Muscle of leg (tissue), 16 donors: ENCODE measurements at places on chromosomes 6 and 20. TPM values are rescaled to one million over a fixed set of nuclear protein-coding genes. Genes with fewer than 3 reads are reported as not detected.
A peak's percentile ranks its signal among the peaks of the same experiment; 100 is the strongest.

Gene PPIL1
- polyA plus RNA-seq: 35.5 TPM

DNA sequence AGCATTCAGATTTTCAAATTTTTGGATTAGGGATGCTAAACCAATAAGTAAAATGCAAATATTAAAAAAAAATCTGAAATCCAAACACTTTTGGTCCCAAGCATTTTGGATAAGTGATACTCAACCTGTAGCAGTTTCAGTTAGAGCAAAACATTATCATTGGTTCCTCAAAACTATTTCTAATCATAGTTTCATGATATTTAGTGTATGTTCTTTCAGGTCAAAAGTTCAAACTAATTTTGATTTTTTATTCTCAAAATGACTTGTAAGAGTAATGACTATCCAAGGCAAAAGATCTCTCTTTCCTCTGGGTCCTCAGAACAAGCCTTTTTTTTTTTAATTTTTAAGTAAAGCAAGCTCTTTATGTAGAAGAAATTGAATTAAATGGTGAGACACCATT lies 64.0 kb upstream of the TFB1M start:
- no peaks in the 10 kb centered on the region for H3K27me3 ChIP-seq
- H3K36me3 ChIP-seq: no peaks in the 10 kb centered on the region
- no peaks in the 10 kb centered on the region for H3K4me1 ChIP-seq
- no peak for DNase-seq
- no peak overlapping the region for H3K4me3 ChIP-seq
- no peak overlapping the region for H3K27ac ChIP-seq

- peaks cover 27% of the 10 kb centered on the region for H3K4me1 ChIP-seq
- peaks cover 30% of the 10 kb centered on the region for H3K36me3 ChIP-seq
- no peak overlapping the region for H3K4me3 ChIP-seq
- peak overlapping the region; percentile 43 for H3K27ac ChIP-seq
- DNase-seq: no peak
- no peaks in the 10 kb centered on the region for H3K27me3 ChIP-seq
These were observed 106.5 kb downstream of the TCP11 start for GRCh38 chr6:35034411-35035191.

- H3K4me1 ChIP-seq: no peaks in the 10 kb centered on the region
- no peak overlapping the region for H3K27ac ChIP-seq
- DNase-seq: no peak
These were observed 364.6 kb downstream of the GJA1 start for GRCh38 chr6:121800047-121800446.

DNA sequence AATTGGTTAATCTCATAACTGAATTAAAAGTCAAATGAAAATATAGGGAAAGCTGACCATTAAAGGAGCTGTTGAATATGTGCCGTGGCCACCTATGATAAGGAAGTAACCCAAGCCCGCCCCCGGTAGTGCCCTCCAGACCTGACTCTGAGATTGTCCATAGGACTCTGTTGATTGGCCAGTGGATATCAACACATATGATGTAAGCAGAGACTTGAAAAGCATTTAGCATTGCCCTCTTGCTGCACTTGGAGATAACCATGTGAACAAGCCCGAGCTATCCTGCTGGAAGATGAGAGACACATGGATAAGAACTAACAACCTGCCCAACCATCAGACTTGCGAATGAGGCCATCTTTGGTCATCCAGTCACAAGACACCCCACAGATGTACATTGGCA lies 83.2 kb downstream of the LINC00237 start:
- H3K27me3 ChIP-seq: peaks cover 27% of the 10 kb centered on the region
- no peak overlapping the region for H3K4me3 ChIP-seq
- H3K36me3 ChIP-seq: no peaks in the 10 kb centered on the region
- peaks cover 3% of the 10 kb centered on the region for H3K4me1 ChIP-seq

GRCh38 chr20:52785679-52786078 lies 186.5 kb upstream of the TSHZ2 start:
- no peak overlapping the region for H3K27ac ChIP-seq
- no peaks in the 10 kb centered on the region for H3K27me3 ChIP-seq
- H3K36me3 ChIP-seq: no peaks in the 10 kb centered on the region
- no peaks in the 10 kb centered on the region for H3K4me1 ChIP-seq
